ELF-1 (cell line): ENCODE measurements at places on chromosomes 2 and 18.

DNA sequence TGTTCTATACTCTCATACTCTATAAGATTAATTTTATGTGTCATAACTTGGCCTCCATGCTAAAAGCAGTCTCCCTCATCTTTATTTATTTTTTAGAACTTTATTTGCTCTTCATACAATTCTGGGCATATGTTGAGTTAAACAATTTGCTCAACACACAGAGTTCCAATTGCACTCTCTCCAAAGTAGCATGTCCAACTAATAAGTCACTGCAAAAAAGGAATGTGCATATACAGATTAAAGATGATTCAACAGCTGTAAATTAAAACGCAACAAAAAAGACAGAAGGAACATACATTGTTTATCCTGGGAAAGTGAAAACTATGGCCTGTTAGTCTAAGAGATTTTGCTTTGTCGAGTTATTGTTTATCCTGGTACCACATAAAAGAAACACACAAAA, 277.7 kb upstream of the ACVR2A start:
- no peak for DNase-seq

DNA sequence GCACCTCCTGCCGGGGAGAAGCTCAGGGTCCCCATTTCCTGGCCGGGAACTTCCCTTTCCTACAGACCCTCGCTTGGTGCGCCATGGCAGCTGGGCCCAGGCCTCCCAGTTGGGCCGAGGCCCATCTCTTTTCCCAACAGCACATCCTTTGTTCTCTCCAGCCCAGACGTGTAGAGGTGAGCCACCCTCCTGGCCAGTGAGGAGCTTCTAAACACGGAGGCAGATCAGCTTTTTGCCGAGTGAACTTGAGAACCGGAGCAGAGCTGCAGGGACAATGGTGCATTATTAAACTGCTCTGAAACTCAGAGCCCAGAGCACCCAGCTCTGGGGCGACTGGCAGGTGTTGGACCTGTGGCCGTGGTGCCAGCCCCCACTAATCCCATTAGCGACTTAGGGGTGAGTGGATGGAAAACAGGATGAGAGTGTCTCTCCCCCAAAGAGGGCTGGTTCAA, 25.4 kb downstream of the SH3BP4 start:
- no peak for DNase-seq

DNA sequence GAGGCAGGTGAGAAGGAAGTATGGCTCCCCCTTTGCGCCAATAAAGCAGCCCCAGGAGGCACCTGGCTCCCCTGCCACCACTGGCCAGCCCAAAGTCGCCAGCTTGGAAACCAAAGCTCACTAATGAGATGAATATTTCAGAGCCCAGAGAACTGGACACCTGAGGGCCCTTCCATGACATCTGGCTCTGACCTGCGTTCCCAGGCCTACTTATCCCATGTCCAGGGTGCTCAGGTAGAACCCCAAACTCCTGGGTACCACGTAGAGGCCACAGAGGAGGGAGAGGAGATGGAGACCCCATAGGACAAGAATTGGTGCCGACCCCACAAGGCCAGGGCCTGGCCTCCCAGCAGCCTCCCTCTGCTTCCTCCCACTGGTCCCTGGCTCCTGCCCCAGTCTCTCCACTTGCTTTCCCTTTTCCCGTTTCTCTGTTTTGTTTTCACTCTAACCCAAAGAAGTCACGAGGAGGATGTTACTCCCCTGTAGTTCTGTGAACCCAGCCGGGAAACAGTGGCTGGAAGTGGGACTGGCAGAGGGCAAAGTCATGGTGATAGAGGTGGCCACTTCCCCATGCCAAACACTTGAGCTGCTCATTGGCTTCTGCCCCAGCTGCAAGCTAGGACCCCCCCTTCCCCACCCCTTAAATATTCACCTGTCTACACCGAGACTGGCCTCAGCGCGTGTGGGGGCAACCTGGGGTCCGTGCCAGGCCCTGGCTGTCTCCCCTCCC, 820 bp downstream of the TMBIM1 start:
- no peak for DNase-seq

DNA sequence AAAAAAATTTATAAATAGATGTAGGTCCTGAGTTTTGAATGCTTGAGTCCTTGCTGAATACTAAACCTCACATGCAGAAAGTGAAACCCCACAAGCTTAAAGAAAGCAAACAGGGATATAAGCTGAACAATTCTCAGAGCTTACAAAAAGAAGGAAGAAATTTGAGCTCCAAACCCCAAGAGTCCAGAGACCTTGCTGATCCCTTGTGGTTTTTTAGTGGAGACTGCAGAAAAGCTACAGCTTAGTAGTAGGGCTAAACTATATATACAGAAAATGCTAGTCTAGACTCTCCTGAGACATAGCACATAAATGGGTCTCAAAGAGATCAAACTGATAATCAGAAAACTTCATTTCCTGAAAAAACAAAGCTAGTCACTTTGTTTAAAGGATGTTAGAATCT, 1548.1 kb upstream of the ZEB2 start:
- no peak for DNase-seq

- no peak for DNase-seq
Observed at GRCh38 chr2:32274289-32274688, 3.4 kb upstream of the YIPF4 start.

DNA sequence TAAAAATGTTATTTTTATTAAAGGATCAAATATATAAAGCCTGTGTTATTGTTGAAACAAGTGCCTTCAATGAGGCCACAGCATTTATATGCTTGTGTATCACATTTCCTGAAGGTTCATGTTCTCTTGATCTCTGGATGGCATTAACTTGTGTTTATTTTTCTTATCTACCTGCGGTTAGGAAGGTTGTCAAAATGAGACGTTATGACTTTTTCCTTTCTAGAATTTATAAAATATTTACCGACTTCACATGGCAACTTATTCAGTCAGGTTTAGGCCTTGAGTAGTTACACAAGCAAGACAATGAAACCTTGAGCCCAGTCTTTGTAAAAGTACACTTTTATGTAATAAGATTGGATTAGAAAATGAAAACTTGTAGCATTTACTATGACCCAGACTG, 196.4 kb upstream of the ACVR2A start:
- DNase-seq = no peak

GRCh38 chr2:219509780-219510511, 4.3 kb upstream of the ASIC4 start:
- DNase-seq = peak; percentile 65

- no peak for DNase-seq
Observed at GRCh38 chr2:45691171-45691999, 39.9 kb downstream of the PRKCE start.

GRCh38 chr2:7858624-7859023, 823.2 kb upstream of the ID2 start:
- no peak for DNase-seq

GRCh38 chr2:126878601-126879000, 20.1 kb upstream of the TEX51 start:
- DNase-seq = no peak

GRCh38 chr2:105144941-105145300, 96.6 kb upstream of the GPR45 start:
- peak; percentile 11 for DNase-seq

DNA sequence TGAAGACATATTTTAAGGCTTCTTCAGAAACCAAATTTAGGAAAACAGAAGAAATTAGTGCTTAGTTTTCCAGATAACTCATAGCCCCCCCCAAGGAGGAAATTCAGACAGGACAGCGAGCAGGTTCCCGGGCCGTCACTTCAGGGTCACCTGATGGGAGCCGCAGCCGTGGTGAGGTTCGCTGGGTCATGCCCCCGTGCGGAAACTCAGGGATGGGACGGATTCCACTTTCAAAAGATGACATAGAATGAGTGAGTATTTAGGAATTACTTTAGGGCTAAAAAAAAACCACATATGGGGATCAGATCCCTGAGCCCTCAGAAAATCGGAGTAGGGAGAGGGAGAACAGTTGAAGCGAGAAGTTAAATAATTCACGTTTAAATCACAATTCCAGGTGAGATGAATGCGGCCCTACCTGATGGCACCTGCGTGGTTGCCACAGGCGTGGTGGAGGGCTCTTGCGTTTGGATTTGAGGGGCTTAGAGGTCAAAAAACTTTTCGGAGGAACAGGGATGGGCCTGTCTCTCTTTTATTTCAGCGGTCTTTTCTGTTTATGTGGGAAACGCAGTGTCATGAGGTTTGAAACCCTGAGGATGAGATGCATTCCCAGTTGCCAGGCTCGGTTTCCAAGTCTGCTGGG, 114.4 kb downstream of the NFATC1 start:
- DNase-seq = no peak

DNA sequence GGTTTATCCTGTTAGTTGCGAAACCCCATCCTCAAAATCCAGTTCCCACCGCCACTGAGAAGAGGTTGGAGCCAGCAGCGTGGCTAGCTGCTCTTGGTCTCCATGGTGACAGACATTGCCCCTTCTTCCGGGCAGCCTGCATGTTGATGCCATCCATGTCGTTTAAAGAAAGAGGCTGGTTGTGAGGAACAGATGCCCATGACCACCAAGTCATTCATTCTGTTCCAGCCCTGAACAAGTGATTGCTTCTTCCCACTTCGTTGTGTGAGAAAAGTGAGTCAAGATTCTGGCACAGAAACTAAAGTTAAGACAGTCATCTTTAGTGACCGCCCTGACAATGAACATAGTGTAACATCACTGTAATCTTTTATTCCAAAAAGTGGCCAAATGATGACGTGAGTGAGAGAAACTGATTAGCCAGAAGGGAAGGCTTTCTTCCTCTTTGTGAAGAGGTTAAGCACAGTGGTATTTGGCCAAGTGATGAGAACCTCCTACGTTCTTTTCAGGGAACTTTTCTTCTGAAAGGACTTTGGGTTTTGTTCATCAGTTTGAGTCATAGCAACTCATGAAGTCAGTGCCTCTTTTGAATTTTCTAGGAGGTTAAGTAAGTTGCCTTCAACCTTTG, 272.5 kb downstream of the GALR1 start:
- DNase-seq = no peak

DNA sequence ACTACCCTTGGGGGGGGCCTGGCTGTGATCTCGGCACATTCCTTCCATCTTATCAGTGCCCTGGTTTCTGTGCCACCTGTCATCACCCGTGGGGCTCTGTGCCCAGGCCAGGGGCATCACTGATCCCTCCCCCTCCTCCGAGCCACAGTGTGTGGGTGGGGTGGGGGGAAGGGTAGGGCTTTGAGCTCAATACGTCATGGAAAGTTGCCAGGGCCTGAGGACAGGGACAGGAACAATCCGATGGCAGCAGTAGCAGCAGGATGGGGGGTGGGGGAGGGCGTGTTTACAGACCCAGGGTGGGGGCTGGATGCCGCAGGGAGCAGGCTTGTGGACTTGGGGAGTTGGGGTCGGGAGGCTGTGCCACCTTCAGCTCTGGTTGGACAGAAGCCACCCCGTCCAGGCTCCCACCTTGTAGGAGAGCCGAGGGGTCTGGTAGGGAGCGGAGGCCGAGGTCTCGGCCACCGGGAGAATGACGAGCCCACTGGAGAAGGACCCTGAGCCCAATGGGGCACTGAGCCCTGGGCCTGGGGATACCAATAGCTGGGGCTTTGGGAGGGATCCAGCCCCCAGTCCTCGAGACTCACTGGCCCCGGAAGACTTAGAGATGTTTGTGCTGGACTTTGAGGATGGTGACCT, 3.5 kb downstream of the SLC4A3 start:
- DNase-seq = no peak

GRCh38 chr2:15284614-15285013, 276.5 kb downstream of the NBAS start:
- DNase-seq = no peak

DNA sequence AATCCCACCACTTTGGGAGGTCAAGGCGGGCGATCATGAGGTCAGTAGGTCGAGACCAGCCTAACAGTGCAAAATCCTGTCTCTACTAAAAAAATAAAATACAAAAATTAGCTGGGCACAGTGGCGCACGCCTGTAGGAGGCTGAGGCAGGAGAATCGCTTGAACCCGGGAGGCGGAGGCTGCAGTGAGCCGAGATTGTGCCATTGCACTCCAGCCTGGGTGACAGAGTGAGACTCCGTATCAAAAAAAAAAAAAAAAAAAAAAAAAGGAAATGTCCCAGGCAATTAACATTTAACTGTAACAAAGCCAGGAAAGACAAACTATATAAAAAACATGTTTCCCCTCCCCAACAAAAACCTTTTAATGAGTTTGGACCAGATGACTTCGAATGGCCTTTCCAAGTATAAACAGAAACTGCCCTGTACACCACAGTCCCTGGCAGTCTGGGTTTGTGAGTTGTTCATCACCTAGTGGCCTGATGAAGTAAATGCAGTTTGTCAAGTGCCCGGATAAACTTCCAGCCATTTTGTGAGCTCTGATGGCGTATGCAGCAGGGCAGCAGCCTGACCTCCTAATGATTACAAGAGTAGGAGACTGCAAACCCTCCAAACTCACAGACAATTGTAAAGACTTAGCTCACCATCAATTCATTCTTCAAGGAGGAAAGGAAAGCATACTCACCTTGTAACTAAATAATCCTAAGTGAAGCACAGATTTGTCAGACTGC, 16.6 kb upstream of the PCBP1 start:
- DNase-seq = peak; percentile 83

GRCh38 chr2:148721520-148721931, 77.0 kb downstream of the EPC2 start:
- DNase-seq = no peak

DNA sequence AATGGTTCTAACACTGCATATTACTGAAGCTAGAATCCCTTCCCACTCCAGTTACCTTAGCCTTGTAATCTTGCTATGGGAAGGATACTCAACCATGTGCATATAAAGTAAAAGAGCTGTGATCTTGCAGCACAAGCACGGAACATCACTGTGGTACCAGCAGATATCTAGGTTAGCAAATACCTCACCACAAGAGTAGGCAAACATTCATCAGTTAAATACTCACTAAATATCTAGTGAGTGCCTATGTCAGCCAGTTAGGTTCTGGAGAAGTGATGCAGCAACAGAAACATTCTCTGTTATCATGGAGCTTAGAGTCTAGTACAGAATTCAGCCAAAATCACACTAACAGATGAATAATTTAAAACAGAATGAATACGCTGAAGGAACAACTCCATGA, 349.6 kb upstream of the UBE2E3 start:
- no peak for DNase-seq
